ENCODE measurements at places on chromosomes 7 and 10.

DNA sequence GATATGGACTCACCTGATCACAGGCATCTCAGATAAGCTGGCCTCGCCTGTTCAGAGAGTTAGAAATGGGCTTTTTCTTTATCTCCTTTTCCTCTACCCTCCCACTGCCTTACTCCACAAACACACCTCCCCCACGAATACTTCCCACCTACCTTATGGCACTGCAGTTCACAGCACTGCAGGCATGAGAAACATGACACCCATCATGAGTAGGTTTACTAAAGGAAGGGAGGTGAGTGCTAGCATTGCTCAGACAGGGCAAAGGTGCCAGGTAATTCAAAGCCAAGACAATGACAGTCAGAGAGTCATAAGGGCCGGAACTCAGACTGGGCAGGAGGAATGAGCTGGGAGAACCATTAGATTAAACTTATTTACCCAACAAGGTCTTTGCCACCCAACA is 220.6 kb downstream of the FAM107B start:
- ATAC-seq, result no peak

DNA sequence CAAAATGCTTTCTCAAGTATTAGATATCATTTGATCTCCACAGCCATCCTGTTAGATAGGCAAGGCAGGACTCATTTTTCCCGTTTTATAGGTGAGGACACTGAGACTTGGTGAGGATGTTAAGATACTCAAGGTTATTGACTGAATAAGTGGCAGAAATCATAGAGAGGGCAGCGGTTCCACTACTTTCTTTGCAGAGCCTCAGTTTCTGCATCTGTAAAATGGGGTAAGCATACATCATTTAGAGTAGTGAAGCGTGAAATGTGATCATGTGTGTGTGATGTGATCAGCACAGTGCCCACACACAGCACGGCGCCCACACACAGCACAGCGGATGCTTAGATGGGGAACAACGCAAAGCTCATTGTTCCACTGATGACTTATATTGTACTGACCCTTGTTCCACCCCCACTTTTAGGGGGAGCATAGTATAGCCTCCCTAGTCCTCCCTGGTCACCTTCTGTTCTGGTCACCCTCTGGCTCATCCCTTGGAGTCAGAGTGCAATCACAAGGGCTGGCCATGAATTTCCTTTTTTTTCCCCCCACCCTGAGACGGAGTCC is 10.5 kb downstream of the UBTD1 start:
- no peak for ATAC-seq

GRCh38 chr7:73699370-73700068 is 16.1 kb downstream of the BUD23 start:
- ATAC-seq, result no peak

DNA sequence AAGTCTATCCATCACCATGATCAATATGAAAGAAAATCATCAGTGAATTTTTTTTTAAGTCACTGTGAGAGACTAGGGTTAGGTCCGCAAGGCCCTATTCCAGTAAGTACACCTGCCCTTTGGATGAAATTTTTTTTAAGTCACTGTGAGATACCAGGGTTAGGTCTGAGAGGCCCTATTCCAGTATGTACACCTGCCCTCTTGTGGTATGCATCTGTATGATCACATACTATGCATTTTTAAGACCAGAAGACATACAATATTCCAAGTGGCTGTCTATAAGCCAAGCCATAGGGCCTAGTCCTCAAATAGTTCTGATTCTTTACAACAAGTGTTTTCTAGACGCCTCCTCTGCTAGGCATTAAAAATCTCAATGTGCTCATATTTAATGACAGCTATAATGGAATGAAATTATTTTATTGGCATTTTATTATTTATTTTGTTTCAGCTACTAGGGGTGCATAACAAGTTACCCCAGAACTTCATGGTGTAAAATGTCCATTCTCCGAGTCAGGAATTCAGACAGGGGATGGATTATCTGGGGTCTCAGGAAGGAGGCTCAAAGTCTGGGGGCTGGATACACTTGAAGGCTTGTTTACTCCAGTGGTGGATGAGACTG is 53.1 kb downstream of the TEX36 start:
- ATAC-seq, result peak; percentile 66

GRCh38 chr10:26331371-26331770 is 106.8 kb upstream of the APBB1IP start:
- no peak for ATAC-seq

DNA sequence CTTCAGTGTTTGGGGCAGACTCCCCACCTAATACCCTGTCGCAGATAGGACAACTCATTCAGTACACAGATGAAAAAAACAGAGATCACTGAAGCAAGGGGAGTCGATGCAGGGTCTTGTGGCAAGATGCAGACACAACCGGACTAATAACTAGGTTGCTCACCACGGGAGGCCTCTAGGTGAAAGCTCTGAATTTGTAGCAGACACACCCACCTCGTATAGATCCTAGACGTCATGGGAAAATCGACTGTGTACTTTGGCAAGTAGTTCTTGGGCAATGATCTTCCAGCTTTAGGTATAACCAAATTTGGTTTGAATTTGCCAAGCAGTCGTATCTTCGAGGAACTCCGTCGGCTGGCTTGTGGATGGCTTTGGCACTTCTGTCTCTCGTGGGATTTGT is 88.1 kb downstream of the TCF7L2 start:
- ATAC-seq, result no peak

DNA sequence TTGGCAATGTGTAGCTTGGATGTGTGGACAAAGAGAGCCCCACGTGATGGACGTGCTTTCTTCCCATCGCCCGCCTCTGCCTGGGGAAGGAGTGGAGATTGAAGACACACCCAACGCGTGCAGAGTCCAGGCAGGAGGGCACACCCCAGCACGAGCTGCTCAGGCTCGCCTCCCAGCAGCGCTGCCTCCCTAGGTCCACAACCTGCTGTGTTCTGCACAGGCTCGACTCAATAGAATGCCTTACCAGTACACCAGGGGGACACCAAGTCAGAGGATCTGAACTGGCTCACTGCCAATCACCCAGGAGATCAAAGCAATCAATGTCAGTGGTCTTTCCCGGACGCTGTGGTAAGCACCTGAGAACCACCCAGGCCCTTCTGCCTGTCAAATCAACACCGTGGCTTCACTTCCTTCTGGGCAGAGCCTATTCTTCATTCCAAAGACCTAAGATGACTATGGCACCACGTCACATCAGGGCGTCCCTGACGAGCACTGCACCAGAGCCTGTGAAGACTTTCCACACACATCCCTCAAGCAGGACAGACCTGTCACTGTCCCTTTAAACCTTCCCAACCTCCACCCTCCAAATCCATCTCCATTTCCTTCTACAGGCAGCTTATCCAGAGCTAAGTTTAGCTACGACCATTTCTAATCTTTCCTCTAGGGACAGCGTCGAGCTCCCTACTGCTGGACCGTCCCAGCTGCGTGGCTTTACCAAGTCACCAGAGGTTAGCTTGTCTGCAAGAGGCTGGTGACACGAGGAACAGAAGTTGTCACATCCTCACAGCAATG is 72.3 kb downstream of the AMZ1 start:
- peak; percentile 51 for ATAC-seq

DNA sequence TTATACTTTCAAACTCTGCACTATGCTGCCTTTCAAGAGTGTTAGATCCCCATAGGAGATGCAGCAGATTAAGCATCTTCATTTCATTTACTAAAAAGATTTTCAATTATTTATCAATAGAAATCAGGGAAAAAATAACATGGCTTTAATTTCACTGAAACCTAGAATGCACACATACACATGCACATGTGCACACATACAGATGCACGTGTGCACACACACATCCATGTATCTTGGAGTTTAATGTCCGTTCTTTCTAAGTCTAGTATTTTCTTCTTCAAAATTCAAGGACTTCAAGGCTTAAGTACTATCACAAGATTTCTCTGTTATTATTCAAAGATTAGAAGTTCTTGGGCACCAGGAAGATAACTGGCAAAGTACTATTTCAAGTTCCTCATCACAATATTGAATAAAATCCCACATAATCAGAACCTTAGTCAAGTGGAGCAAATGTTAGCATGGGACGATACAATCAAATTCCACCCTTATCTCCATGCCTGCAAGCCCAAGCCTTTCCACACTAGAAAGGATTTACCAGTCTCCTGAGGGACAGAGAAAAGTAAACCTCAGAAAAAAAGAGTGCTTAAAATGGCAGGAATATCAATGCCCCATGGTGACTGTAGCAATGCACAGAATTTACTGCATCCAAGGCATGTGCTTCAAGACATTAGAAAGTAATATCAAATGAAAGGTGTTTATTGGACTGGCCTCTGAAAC is 494.4 kb downstream of the XPNPEP1 start:
- ATAC-seq, result no peak

- ATAC-seq, result no peak
Measured at GRCh38 chr7:114364151-114364550, 50.5 kb upstream of the FOXP2 start.

- no peak for ATAC-seq
Measured at GRCh38 chr7:64638822-64639221, 27.1 kb upstream of the ZNF107 start.

- no peak for ATAC-seq
Measured at GRCh38 chr10:10911471-10911921, 106.2 kb upstream of the CELF2 start.

- no peak for ATAC-seq
Measured at GRCh38 chr7:124086843-124087242, 54.0 kb upstream of the TMEM229A start.

DNA sequence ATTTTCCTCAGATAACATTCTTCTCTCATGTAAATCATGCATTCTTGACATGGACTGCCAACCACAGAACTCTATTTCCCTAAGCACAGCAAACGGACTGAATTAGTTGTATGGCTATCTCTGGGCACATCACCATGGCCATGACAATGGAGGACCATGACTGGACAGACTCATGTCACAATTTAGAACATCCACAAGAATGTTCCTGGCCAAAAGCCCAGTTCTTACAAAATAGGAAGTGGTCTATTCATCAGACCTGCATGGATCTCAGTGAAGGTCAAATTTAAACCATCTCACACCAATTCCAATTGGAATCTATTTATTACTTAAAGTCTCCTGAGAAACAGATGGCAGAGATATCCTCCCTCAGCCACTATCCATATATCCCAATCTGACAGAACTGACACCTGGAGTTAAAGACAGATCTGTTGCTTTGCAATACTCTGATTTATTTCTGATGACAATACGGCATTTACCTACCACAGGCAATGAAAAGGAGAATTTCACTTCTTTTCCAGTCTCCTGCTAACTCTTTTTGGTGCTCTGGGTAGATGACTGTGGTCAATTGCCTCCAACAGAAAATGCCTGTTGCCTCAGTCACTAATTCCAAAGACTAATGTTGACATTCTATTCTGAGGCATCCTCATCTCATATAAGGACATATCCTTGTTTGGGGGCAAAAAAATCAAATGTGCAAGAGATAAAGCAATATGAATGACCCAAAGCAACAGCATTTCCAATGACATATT is 254.8 kb downstream of the HTR7 start:
- no peak for ATAC-seq

- ATAC-seq, result no peak
Measured at GRCh38 chr7:66779669-66780409, 39.3 kb downstream of the RABGEF1 start.

DNA sequence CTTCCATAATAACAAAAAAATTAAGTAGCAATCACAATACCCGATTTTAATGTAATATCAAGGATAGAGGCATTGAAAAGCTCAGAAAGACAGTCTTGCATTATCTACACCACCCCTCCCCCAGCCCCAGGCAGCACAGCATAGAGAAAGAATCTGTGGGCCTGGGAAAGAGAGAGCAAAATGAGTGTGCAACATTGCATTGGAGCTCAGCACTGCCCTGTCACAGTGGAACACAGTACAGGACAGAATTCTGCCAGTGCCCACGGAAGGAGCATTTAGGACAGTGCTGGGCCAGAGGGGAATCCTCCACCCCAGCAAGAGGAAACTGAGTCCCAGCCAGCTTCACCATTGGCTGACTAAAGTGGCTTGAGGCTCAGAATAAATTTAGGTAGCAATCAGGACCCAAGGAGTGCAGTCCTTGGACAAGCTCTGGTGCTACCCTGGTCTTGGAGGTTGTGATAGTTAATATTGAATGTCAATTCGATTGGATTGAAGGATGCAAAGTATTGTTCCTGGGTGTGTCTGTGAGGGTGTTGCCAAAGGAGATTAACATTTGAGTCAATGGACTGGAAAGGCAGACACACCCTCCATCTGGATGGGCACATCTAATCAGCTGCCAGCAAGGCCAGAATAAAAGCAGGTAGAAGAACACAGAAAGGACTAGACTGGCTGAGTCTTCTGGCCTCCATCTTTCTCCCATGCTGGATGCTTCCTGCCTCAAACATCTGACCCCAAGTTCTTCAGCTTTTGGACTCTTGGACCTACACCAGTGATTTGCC is 234.4 kb downstream of the ANK3 start:
- no peak for ATAC-seq

- no peak for ATAC-seq
Measured at GRCh38 chr10:48736596-48736995, 51.9 kb downstream of the WDFY4 start.

DNA sequence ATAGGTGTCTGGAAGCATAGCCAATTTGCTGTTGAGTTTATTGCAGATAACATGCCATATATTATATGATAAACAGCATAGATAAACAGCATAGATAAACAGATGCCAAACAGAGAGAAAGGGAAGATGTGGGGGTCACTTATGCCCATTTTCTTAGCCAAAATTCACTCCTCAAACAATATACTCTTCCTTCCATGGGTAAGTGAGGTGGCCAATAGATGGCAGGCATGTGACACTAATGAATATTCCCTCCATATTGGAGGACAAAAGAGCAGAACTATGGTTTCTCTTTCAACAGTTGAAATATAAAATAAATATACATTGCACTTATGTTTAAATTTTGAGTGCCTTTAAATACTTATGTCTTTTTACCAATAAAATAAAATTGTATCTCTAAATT is 1212.8 kb downstream of the REEP3 start:
- ATAC-seq, result 0 out of 3 replicates have a peak, but pooled peaks have one; percentile 41
